ENCODE measurements at places on chromosomes 3 and 15.

GRCh38 chr3:14861031-14861430 is 42.3 kb downstream of the FGD5 start:
- DNase-seq: no peak

GRCh38 chr3:77247061-77247460 is 207.2 kb downstream of the ROBO2 start:
- no peak for DNase-seq

GRCh38 chr15:33746203-33746602 is 222.1 kb upstream of the CHRM5 start:
- DNase-seq: no peak

GRCh38 chr3:31873254-31873820 is 107.7 kb downstream of the OSBPL10 start:
- DNase-seq: no peak

GRCh38 chr3:74331711-74332110 is 282.7 kb downstream of the CNTN3 start:
- no peak for DNase-seq

- no peak for DNase-seq
These were observed 257.2 kb upstream of the SOX2 start for GRCh38 chr3:181454451-181455027.

All from erythroblast (primary cell).